ENCODE measurements at places on chromosomes 2 and 18.

DNA sequence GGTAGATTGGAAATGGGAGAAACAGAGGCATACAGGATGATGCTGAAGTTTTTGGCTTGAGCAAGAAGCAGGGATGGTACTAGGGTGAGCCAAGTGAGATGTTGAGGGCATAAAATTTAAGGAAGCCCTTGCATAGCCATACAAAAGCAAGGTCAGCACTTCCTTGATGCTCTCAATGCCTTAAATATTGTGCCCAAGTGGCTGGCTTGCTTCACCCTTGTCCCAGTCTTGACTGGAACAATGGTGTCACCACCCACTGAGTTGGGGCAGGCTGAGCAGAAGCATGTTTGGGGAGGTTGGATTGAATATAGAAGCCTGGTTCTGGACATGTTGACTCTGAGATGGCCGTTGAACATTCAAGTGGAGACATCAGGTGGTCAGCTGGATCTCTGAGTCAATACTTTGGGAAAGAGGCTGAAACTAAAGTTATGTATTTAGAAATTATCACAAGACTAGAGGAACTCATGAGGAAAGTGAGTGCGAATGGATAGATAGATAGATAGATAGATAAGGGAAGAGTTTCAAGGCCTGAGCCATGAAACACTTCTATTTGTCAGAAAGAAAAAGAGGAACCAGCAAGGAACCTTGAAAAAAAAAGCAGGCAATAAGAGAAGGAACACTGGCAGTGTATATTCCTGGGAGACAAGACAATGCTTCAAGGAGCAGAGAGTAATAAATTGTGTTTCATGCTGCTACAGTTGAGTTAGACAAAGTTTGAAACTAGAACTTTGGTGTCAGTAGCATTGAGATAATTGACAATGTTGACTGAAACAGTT is 43.0 kb upstream of the HNMT start:
- DNase-seq: no peak

DNA sequence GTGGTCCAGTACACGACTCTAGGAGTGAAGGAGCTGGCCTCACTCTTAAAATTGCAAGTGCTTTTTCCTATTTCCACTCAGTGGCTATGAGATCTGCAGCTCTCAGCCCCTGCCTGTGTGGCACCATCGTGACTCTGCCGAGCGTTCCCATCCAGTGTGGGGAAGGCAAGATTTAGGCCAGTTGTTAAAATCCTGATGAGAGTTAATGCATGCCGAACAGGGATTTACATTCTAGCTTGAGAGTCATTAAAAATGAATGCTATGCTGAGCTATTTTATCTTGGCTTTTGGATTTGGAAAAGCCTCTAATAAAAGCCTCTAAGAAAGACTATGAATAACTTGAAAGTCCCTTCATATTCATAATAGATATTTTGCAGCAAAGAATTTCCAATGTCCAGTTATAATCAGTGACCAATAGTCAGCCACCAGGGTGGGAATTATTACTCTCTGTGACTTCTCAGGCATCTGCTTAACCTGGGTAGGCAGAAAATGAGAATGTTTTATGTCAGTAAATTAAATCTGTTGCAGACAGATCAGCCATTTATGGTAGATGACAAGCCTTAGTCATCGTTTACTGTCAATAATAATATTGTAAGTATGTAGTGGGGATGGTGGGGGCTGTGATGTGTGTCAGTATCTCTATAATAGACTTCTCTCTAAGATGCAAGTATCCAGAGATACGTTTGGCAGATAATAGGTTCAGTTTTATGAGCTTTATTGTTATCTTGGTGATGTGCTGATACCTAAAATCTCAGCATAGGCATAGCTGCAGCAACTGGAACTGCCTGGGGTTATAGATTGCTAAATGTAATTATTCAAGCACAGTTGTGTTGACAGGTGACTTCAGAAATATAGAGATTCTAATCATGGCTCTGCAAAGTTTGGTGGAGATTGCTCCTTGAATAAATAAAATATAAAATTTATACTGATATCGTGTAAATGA is 207.8 kb downstream of the SOCS6 start:
- DNase-seq: no peak

- DNase-seq: no peak
Measured at GRCh38 chr18:47691611-47692010, 238.8 kb downstream of the SMAD2 start.

- no peak for DNase-seq
Measured at GRCh38 chr2:160076914-160077313, 14.5 kb upstream of the PLA2R1 start.

DNA sequence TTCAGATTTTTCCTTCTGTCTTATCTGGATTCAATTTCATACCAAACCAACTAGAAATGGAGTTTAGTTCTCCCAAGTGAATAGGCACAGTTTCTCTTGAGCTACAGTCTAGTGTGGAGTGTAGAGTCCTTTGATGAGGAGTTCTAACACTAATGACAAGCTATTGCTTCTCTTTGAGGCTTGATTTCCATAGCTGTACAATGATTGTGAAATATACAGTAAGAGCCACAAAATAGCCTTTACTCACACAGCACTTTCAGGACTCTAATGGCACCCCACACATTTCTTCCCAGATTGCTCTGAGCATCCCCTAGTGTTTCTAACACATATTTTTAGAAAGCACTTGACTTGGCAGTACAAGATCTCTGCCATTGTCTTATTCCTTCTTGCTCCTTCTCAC is 153.3 kb downstream of the LRRTM1 start:
- DNase-seq: no peak

DNA sequence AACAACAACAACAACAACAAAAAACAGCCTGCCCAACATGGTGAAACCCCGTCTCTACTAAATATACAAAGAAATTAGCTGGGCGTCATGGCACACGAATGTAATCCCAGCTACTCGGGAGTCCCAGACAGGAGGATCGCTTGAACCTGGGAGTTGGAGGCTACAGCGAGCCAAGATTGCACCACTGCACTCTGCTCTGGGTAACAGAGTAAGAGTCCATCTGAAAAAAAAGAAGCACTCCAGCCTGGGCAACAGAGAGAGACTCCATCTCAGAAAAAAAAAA is 344.1 kb upstream of the PLGLB2 start:
- no peak for DNase-seq

- no peak for DNase-seq
Measured at GRCh38 chr2:51697095-51697494, 665.2 kb upstream of the NRXN1 start.

DNA sequence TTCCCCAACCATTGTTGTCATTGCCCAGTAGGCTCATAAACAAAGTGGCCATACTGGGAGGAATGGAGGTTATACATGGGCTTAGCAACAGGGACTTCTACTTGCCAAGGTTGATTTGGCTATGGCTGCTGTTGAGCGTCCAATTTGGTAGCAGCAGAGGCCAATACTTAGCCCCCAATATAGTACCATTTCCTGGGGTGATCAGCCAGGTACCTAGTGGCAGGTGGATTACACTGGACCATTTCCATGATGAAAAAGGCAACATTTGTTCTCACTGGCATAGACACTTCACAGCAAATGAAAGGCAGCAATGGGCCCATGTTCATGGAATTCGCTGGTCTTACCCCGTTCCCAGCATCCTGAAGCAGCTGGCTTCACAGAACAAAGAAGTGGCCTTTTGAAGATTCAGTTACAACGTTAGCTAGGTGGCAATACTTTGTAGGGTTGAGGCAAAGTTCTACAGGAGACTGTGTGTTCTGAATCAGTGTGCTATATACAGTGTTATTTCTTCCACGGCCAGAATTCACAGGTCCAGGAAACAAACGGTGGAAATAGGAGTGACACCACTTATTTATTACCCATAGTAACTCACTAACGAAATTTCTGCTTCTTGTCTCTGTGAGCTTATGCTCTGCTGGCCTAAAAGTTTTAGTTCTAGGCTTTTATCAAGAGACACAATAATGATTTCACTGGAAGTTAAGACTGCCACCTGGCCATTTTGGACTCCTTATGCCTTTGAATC is 37.5 kb downstream of the FBXO11 start:
- no peak for DNase-seq

- no peak for DNase-seq
Measured at GRCh38 chr2:149703281-149703680, 115.7 kb upstream of the MMADHC start.

GRCh38 chr2:240579071-240579762 is 7.3 kb upstream of the CAPN10 start:
- DNase-seq: no peak

DNA sequence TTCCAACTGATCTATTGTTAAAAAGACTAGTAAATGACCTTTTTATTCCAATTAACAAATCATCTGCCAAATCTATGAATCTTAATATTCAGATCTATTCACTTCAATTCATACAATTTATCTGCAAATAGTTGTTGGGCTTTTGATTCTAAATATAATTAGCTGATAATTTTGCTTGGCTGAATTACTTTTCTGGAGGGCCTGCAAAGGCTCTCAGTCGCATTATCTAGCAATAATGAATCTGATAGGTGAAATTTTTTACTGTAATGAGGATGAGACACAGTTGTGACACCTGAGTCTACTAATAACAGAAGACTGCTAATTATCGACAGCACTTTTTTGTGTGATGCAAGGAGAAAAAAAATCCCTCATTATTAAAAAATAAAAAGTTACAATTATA is 565.1 kb downstream of the ZEB2 start:
- DNase-seq: no peak

DNA sequence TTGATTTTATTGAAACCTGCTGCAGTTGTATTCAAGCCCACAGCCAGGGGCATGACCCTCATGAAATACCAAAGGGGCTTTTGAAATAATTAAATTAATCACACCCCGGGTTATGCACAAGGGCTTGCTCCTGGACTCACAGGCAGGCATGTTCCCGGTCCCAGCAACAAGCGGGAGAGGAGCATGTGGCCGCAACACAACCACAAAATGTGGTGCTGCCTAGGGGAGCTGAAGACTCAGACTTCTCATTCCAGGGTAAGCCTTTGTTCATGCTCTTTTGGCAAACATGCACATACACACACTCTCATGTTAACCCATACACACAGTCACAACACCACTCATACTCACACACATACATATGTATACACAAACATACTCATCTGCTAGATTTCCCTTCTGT is 233.7 kb upstream of the SMAD2 start:
- no peak for DNase-seq

DNA sequence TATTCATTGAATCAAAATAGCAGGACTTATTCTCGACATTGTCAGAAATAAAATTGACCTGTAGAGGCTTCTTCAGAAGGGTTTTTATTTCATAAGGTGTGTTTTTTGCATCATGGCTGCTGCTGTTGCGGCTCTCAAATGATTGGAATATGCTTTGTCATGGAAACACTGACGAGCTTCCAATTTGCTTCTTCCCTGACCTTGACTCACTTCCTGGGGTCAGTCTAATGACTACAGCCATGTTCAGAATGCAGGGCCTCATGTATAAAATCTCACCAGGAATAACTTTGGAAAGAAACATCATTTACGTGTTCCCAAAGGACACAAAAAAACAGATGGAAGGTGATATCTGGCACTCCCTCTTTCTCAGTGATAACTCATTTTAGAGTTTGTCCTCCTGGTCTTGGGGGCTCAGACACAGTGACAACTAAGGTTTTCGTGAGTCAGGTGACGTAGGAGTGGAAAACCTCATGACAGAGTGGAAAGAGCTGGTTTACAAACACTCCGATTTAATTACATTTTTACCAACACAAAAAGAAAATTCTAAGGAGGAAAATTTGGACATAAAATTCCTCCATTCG is 467.0 kb upstream of the RAB12 start:
- no peak for DNase-seq

GRCh38 chr18:52679354-52679753 is 339.4 kb downstream of the DCC start:
- no peak for DNase-seq

DNA sequence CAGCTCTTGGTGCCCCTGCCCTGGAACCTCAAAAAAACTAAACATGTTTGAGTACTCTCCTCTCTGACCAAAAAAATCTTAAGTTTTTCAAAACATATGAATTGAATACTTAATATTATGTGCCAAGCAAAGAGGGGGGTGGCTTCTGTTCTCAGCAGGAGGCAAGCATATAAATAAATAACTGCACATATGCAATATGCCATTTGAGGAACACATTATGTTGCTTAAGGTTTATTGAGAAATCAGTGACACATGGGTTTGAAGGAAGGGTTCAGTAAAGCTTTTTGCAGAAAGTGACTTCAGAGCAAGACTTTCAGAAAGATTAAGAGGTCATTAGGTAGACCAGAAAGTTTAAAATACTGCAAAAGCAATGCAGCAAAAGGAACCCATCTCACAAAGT is 429.2 kb downstream of the TDRD15 start:
- no peak for DNase-seq

DNA sequence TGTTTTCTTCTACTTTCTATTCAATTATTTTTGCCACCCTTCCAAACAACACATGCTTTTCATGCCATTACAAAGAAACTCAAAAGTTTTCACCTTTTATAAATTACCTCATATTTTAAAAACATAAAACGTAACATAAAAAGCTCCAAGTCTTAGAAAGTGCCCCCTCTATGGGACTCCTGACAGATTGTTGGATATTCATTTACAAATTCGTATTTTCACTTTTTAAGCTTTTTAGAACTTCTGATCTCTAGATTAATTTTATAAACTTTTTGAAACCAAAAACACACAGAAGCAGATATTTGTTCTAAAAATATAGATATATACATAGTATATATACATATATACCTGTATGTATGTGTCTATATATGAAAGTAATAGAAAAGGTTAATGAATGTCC is 1.5 kb downstream of the COL5A2 start:
- no peak for DNase-seq

- DNase-seq: no peak
Measured at GRCh38 chr2:180191432-180192124, 184.5 kb upstream of the CWC22 start.

- DNase-seq: no peak
Measured at GRCh38 chr2:42192652-42193566, 23.8 kb downstream of the EML4 start.

GRCh38 chr2:226865273-226865672 is 29.4 kb downstream of the RHBDD1 start:
- DNase-seq: no peak

DNA sequence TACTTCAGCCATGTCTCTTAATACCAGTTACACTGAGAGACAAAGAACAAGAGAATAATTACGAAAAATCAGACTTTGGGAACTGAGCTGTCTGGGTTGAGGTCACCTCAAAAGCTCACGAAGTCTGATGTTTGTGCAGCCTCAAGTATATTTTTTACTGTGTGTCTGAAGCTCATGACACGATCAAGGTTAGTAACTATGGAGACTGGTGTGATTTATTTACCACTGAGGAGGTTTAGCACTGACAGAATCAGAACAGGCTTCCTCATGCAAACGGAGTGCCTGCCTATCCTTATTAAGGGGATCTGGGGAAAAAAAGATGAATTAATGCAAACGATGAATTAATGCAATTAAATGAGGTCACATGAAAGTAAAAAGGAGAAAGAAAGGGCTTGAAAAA is 61.1 kb upstream of the RAPH1 start:
- no peak for DNase-seq

- no peak for DNase-seq
Measured at GRCh38 chr2:230931556-230932231, 6.7 kb upstream of the GPR55 start.

GRCh38 chr18:44370861-44371260 is 309.8 kb upstream of the SETBP1 start:
- DNase-seq: no peak

- no peak for DNase-seq
Measured at GRCh38 chr18:36734596-36734995, 94.2 kb downstream of the TPGS2 start.

All from GM10248 (cell line).